Vagina (tissue), 2 donors: ENCODE measurements at places on chromosomes 13 and 19.

GRCh38 chr19:35079826-35080225 lies 35.8 kb upstream of the FXYD3 start:
- no peak for DNase-seq

DNA sequence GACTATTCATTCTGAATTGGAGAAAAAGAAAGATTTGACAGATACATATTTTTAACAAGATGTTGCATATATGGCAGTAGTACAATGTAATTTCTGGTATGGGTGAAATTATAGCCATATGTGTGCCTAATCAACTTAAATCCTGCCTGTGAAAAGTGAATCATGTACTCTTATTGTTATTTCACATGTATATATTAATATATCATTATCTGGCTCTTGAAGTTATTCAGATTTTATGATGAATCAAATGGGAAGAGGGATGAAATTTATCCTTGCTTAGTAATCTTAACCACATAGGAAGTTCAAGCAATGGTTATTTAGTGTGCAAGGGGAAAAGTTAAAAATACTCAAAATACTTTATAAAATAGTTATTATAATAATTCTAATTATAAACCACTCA lies 80.5 kb downstream of the GPC6 start:
- DNase-seq: no peak

DNA sequence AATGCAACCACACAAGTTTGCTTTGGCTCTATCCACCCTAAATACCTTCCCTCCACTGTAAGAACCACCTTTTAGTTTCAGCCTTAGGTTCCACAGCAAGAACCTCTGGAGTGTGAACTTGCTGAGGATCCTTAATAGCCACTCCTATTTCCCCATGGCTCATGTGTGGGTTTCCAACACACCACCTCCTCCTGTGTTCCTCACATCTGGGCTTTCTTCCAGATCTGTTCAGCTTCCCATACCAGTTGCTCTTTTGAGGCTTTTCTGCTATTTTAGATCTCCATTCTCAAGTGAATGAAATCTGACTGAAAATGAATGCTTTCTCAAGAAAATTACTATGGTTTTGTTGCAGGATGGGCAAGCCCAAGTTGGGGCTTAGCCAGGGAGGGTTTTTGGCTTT lies 104.8 kb upstream of the MIR17HG start:
- no peak for DNase-seq

DNA sequence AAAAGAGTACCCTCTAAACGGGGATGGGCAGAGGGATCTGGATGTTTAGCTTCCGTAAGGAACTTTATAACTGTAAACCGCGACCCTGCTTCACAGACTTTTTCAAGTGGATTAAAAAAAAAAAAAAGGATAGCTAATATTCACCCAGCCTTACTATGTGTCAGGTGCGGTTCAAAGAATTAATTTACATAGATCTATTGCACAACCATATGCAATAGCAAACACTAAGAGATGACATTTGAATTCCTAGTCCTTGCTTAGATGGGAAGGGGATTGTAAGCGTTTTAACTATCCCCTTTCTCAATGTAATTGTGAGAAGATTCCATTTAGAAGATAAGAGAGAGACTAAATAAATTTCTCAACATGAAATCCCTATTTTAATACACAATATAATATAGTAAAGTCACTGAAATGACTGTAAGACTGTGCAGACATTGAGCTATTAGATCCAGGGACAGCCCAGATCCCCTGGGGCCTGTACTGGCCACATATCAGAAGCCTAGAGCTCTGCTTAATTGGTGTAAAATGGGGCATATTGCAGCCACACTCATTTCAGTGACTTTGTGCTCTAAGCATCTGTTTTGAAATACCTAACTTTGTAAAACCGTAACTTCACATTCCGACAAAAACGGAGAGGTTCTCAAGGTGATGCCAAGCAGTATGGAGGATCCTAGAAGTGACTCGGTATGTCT lies 13.6 kb downstream of the LATS2 start:
- DNase-seq: no peak

- DNase-seq: no peak
These were observed 2862.8 kb upstream of the PCDH20 start for GRCh38 chr13:64278493-64278892.

DNA sequence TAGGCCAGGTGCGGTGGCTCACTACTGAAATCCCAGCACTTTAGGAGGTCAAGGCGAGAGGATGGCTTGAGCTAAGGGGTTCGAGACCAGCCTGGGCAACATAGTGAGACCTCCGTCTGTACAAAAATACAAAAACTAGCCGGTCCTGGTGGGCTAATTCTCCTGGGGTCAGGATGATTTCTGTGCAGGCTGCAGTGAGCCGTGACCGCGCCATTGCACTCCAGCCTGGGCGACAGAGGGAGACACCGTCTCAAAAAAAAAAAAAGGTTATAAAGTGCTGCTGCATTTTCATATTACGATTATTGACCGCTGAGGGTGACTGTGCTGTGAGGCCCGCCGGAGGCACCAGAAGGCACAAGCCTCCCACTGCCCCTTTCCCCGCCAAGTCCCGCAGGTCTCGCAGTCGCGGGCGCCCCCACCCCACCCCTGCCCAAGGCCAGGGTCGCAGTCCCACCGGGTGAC lies 477 bp upstream of the PLEKHF1 start:
- no peak for DNase-seq

- DNase-seq: no peak
These were observed 656 bp upstream of the C3 start for GRCh38 chr19:6721138-6721474.
